Activated naive CD4-positive, alpha-beta T cell treated with anti-CD3 and anti-CD28 coated beads, Interleukin-2, amount 50 U/mL, for 72 hours (primary cell): ENCODE measurements at places on chromosomes 13 and 19.

GRCh38 chr13:40251343-40252032 is 415.0 kb downstream of the FOXO1 start:
- no peak for DNase-seq

DNA sequence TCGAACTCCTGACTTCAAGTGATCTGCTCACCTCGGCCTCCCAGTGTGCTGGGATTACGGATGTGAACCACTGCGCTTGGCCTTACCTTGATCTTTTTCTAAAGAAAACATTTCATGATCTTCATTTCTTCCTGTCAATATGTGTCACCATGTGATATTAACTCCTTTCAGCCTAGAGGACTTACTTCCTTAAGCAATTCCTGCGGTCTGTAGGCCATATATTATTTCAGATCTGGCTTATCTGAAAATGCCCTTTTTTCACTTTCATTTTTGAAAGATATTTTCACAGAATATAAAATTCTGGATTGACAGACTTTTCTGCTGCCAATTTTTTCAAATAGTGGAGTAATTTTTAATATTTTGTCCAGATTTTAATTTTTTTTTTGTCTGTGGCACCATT is 2.0 kb upstream of the GPR32 start:
- DNase-seq, result no peak

DNA sequence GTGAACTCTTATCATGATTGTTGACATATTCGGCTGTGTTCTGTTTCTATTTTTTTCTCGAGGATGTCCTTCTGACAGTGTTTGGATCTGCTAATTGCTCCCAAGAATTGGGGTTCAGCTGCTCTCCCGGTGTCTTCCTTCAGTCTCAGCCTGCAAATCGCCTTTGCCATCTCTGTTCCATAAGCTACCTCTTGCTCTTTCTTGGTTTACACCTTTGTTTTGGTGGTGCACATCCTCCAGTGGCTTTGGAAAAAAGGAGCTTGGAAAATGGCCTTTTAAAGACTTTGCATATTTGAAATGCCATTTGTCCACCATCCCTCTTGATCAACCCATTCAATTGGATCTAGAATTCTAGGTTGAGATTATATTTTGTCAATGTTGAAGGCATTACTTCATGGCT is 137.2 kb downstream of the URI1 start:
- no peak for DNase-seq

- no peak for DNase-seq
Measured at GRCh38 chr13:108439556-108439955, 170.0 kb downstream of the TNFSF13B start.

GRCh38 chr13:48559638-48560320 is 26.9 kb upstream of the RCBTB2 start:
- no peak for DNase-seq

- no peak for DNase-seq
Measured at GRCh38 chr19:13583753-13584152, 77.5 kb upstream of the CACNA1A start.

GRCh38 chr13:82294226-82294625 is 1588.0 kb downstream of the SLITRK1 start:
- DNase-seq, result no peak

DNA sequence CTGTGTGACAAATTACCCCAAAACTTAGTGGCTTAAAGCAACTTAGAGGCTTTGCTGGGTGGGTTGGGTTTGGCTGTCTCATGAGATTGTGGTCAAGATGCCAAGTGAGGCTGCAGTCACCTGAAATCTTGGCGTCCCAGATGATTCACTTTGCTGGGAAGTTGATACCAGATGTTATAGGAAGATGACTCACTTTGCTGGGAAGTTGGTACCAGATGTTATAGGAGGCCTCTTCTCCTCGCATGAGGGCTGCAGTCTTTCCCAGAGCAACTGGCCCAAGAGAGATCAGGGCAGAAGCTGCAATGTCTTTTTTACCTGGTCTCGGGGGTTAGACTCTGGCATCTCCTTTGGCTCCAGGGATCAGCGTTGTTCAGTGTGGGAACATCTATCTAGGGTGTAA is 16.8 kb downstream of the TEX29 start:
- no peak for DNase-seq

DNA sequence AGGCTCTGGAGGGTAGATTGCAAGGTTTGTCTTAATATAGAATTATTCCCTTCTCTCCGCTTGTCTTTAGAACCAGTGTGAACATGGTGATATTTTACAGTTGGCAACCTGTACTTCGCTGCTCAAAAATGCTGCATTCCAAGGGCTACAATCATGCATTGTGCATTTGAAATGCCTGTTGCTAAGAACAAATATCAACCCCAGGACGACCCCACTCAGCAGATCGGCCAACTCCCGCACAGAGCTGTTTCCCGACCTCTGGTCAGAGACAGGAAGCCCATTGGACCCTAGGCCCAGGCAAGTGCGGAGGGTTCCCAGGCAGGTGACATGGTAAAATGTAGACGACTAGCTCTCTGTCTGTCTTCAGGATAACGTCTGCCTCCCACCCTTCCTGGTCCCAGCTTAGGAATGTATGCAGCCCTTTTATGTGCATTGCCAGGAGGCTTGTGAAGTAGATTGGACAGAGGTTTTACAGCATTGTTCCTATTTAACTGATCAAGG is 263.5 kb downstream of the FOXO1 start:
- DNase-seq, result no peak
